GM03348 (cell line): ENCODE measurements at places on chromosomes 11 and 22.

- DNase-seq = peak; percentile 95
Measured at GRCh38 chr11:118621071-118621783, 13.8 kb downstream of the PHLDB1 start.

- DNase-seq = no peak
Measured at GRCh38 chr22:44372611-44373010, 59.9 kb upstream of the SHISAL1 start.

DNA sequence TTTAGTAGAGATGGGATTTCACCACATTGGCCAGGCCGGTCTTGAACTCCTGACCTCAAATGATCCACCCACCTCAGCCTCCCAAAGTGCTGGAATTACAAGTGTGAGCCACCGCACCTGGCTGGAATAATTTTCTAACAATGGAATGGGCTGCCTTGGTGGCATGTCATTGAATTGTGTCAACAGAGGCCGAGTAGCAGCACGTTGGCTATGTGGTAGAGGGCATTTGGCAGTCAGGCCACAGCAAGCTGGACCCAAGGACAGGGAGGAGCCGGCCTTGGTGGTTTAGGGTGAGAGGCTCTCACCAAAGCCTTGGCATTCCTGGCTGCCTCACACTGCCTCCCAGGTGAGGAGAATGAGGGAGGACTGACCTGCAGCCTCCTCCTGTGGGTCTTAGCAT lies 4.1 kb upstream of the NIPSNAP1 start:
- DNase-seq = no peak

DNA sequence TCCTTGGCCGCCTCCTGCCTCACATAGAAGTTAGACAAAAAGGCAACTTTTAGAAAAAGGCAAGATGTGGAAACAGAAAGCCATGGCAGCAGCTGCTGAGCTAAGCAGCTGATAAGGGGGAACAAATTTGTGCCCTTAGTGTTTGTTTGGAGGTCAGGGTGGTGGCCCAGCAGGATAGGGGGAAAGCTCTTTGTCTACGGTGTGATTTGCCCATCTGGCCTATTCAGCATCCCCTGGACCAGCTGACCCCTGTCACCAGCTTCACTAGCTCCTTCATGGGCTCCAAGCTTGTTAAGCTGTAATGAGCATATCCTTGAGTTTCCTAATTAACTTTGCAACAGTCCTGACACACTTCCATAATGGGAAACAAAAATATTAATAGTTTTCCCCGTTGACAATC lies 5.9 kb upstream of the ME3 start:
- DNase-seq = no peak

DNA sequence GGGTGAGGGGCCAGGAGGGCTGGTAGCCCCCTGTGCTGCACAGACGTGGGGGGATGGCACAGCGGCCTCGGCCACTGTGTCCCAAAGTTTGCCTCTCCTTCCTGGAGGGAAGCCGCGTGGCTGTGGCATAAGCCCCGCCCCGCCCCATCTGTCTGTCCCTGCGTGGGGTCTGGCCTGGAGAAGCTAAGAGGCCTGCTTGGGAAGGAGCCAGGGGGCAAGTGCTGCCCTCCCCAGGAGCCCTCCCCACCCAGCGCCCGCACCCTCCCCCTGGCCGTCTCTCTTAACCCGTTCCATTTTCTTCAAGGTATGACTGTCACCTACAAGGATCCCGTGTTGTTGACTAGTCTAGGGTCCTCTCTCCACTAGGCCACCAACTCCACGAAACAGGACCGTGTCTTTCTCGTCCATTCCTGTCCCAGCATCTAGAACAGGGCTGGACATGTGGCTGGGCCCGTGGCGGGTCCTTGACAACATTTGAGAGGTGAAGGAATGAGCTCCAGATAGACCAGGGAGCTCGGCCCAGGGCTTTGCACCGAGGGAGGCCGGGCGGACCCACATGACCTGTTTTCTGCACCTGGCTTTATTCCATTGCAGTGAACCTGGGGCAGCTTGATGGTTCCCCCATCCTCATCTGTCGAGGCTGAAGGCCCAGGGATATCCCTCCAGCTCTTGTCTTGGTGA lies 428.0 kb downstream of the TBC1D22A start:
- no peak for DNase-seq

GRCh38 chr22:43236411-43237166 lies 49.7 kb upstream of the TTLL12 start:
- no peak for DNase-seq

GRCh38 chr11:20360650-20361049 lies 2.9 kb upstream of the HTATIP2 start:
- DNase-seq = no peak

- no peak for DNase-seq
Measured at GRCh38 chr22:31447337-31447736, 42.3 kb downstream of the EIF4ENIF1 start.

- DNase-seq = peak; percentile 56
Measured at GRCh38 chr11:75668451-75669297, at the start of gene MAP6. Gene MAP6 (minus strand): TSS chr11:75669038. CDS start chr11:75668369, 669 bp downstream.

- DNase-seq = no peak
Measured at GRCh38 chr11:128328955-128329551, 258.3 kb downstream of the ETS1 start.

- DNase-seq = peak; percentile 71
Measured at GRCh38 chr22:46758867-46759290, 3.6 kb upstream of the TBC1D22A start.

DNA sequence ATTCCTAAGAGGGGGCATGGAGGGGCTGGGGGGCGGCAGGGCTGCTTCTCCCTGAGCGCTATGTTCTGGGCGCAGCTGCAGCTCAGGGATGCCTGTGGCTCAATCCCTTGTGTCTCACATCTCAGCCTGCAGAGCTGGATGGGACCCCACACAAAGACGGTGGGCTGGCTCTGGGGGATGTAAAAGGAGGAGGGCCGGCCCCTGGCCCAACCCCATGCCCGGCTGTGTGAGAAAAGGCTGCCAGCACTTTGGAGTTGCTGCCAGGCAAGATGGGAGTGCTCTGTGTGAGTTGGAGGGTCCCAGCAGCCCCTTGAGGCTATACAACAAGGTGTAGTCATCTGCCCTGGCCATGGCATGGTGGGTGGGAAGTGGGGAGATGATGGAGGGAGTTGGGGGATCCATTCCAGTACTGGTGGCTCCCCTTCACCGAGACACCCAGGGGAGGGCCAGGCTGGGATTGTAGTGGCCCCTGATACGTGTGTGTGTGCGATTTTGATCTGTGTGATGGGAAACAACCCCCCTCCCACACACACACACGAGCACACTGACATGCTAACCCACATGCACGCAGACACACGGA lies 1.3 kb upstream of the TBX10 start:
- no peak for DNase-seq

- no peak for DNase-seq
Measured at GRCh38 chr11:15840966-15841365, 515.4 kb downstream of the SOX6 start.

DNA sequence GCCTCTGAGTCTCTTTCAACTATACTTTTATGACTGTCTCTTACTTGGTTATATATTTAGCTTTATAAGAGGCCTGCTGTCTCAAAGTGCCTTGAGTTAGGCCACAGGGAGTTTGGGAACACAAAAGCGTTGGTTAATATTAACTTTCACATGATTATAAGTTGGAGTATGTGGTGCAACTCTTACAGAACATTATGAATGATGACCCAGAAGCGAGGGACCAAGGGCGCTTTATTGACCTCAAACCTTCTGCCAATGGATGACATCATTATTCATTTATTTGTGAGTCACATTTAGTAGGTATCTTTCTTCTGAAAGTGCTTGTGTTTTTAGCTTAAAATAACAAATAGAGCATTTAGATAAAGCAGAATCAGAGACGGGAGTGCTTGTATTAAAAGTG lies 298.0 kb upstream of the ZC3H12C start:
- no peak for DNase-seq

DNA sequence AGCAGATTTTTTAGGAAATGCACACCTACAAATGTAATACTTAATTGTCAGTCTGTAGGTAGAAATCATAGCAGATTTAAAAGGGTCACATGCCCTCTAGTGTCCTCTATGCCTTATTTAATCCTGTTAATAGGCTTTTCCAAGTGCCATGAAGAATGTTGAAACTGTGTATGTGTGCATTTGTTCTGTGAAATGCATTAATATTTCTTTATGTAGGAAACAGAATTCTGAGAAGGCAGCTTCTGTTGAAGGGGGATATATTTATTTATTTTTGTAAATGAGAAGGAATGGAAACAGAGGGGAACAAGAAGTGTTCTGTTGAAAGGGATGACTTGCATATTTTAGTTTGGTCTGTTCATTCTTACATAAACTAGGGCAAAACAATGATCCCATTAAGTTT lies 51.0 kb downstream of the SVIP start:
- no peak for DNase-seq

- no peak for DNase-seq
Measured at GRCh38 chr11:128686021-128686741, 7.7 kb upstream of the FLI1 start.

- DNase-seq = peak; percentile 67
Measured at GRCh38 chr11:57798905-57799559, 37.4 kb downstream of the CTNND1 start.

GRCh38 chr11:20739107-20739506 lies 69.7 kb downstream of the NELL1 start:
- DNase-seq = no peak

- no peak for DNase-seq
Measured at GRCh38 chr11:115606498-115607220, 102.4 kb upstream of the CADM1 start.

- DNase-seq = no peak
Measured at GRCh38 chr11:8800520-8801110, 110.4 kb upstream of the AKIP1 start.

- DNase-seq = no peak
Measured at GRCh38 chr11:110141812-110142211, 48.6 kb downstream of the ZC3H12C start.

- no peak for DNase-seq
Measured at GRCh38 chr11:44866286-44866685, 84.4 kb downstream of the TP53I11 start.

DNA sequence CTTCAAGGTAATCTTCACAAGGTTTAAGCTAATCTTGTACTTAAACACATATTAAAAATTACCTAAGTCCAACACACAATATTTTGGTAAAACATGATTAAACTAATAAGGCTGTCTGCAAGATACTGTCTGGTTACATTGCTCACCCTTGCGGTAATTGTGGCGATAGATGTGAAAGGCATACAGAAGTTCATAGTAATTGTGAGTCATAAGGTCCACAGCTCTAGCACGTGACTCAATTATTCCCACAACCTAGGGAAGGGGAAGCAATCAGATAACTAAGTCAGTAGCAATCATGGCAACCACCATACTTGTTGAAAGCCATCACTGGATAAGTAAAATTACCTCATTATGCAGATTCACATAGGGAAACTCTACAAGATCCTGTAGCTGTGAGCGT lies 30.5 kb upstream of the FNBP4 start:
- DNase-seq = peak; percentile 48

DNA sequence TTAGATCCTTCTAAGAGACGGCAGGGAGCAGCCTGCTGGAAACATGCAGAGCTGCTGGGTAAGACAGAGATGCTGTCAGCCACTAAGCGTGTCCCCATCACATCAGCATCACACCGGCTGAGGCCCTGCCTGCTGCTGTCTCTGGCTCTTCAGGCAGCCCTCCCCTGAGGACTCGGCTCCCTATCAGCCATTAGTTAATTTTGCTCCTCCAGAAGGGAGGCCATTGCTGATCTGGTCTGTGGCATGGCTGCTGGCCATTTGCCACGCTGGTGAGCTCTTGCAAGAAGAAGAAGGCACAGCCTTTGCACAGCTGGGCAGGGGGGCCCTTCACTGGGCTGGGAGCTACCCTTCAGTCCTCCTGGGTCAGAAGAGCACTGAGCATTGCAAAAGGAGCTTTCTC lies 131.2 kb upstream of the PARVA start:
- no peak for DNase-seq

DNA sequence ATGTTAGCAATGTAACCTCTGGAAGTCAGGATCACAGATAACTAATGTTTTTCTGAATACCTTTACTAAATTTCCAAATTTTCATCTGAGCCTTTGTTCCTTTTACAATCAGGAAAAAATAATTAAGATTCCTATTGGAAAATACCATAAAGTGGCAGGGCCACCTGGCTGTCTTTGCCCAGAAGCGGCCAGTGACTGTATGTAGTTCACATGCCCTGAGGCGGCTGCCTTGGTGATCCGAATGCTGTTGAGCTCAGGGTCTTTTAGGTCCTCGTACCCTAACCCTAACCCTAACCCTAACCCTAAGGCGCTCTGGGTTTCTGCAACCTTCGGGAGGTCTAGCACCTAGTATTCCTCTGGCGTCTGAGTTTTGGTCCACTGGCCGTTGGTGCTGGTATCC lies 8.5 kb upstream of the ARFGAP3 start:
- DNase-seq = no peak

DNA sequence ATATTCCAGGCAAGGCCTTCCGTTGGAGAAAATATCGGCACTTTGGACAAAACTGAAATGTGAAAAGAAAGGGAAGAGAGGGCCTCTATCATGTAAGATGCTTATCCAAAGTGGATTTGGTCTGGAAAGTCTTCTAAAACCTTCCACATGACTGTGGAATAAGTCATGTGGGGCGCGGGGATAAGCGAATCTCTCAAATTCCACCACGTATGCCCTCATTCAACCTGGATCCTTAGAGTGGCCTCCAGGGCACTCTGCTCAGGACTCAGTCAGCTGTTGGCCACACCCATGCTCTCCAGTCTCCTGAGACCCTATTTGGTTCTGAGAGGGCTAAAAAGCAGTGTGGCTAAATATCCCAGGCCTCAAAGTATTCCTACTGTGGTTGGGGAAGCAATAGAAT lies 2.0 kb upstream of the TIMP3 start:
- no peak for DNase-seq

GRCh38 chr11:117437791-117438130 lies 110.1 kb downstream of the CEP164 start:
- DNase-seq = no peak

- peak; percentile 39 for DNase-seq
Measured at GRCh38 chr22:21697880-21698279, 32.1 kb downstream of the PPIL2 start.

DNA sequence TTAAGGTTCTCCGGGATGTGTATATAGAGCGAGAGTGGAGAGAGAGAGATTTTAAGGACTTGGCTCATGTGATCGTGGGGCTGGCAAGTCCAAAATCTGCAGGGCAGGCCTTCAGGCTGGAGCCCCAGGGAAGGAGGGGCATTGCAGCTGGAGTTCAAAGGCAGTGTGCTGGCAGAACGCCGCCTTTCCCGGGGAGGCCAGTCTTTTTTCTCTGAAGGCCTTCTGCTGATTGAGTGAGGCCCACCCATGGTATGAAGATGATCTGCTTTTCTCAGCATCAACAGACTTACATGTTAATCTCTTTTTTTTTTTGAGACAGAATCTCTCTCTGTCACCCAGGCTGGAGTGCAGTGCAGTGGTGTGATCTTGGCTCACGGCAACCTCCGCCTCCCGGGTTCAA lies 25.4 kb downstream of the FBLN1 start:
- no peak for DNase-seq
